ENCODE measurements at places on chromosomes 5 and 9. TPM values are rescaled to one million over a fixed set of nuclear protein-coding genes. Genes with fewer than 3 reads are reported as not detected.

Gene PTPDC1
- 5.1 TPM for total RNA-seq

Gene ARHGEF37
- 1.4 TPM for total RNA-seq

Gene PCDHB15
- total RNA-seq = 1.6 TPM

Gene IL3
- total RNA-seq = not detected

Data from astrocyte (in vitro differentiated cells and primary cell).